ENCODE measurements at places on chromosomes 6 and 20.

GRCh38 chr6:33112148-33112547 is 36.4 kb downstream of the HLA-DPB1 start:
- DNase-seq, result no peak

DNA sequence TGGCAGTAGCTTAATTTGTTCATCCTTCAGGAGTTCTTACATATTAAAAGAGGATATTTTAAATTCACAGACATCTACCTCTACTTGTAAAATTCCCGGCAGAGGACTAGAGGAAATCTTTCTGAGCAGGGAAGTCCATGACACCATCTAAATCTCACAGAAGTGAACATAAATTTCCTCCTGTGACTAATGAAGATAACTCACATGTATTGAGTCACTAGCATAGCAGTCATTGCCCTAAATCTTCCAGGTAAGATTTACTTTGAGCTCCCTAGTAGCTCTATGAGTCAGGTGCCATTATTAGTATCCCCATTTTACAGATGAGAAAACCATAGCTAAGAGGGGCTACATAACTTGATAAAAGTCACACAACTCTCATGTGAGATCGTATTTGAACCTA is 1058.6 kb upstream of the FLRT3 start:
- DNase-seq, result no peak

DNA sequence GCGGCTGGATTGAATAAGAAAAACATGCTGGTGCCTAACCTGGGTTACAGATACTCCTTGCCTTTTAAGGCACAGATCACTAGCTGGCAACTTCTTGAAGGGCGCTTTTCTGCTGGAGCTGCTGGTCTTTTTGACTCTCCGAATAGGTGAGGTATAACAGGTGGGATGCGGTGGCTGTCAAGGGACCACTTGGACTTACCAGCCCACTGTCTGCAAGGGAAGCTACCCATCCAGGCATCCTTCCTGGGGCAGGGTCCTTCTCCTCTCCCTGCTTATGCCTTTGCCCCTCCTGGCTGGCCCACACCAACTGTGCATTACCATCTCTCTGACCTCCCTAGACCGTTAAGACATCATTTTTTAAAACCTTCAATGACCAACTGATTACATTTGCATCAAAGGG is 57.4 kb downstream of the NPEPL1 start:
- DNase-seq, result no peak

- no peak for DNase-seq
These were observed 26.4 kb downstream of the MRS2 start for GRCh38 chr6:24429146-24429545.

DNA sequence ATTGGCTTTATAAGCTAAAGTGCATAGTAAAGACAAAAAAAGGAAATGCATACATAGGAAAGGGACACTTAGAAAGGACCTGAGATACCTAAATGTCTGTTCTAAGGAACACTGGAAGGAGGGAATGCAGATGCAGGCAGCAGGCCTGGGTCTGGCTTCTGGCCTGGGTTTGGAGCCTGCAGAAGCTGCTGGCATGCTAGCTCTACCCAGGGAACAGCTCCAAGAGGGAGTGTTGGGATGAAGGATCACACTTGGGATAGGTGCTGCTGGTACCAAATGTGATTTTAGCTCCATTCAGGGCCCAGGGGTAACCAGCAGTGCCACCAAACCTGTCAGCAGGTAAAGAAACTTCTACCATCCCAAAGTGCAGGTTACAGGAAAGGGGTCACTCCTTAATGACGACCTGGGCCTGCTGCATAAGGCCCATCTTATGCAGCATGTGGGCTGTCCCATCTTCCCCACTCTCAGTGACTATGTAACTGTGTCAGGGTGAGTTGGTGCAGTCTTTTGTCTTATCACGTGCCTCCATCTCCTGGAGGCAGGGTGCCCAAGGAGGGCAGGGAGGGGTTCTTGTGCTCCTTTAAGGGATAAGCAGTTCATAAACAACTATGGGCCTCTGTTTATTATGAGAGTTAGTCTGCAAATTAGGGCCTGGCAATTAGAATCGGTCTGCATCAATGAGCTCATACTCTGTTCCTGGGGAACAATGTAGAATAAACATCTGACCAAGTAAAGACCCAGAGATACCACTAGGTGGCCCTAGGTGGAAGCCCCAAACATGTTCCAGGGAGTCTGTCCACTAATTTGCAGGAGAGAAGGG is 26.9 kb downstream of the DDX27 start:
- no peak for DNase-seq

- no peak for DNase-seq
These were observed 838 bp downstream of the STMN3 start for GRCh38 chr20:63652192-63652980.

- no peak for DNase-seq
These were observed 210.8 kb upstream of the EXOC2 start for GRCh38 chr6:903761-904160.

DNA sequence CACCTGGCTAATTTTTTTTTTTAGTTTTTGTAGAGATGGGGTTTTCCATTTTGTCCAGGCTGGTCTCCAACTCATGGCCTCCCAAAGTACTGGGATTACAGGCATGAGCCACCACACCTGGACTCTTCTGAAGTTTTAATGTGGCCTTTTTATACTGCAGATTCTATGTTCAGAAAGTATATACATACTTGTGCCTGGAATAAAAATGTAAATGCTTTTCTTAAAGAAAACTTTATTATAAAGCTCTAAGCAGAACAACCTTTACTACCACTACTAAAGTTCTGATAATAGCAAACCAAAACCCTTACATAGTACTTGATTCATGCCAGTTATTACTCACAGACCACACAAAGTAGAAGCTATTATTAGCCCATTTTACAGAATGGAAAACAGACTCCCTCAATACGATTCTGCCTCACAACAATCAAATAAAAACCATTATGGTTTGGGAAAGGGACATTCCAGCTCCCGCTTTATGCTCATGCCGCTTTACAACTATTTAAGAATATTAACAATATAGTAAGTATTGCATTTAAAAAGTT is 5.3 kb downstream of the PHIP start:
- DNase-seq, result no peak

DNA sequence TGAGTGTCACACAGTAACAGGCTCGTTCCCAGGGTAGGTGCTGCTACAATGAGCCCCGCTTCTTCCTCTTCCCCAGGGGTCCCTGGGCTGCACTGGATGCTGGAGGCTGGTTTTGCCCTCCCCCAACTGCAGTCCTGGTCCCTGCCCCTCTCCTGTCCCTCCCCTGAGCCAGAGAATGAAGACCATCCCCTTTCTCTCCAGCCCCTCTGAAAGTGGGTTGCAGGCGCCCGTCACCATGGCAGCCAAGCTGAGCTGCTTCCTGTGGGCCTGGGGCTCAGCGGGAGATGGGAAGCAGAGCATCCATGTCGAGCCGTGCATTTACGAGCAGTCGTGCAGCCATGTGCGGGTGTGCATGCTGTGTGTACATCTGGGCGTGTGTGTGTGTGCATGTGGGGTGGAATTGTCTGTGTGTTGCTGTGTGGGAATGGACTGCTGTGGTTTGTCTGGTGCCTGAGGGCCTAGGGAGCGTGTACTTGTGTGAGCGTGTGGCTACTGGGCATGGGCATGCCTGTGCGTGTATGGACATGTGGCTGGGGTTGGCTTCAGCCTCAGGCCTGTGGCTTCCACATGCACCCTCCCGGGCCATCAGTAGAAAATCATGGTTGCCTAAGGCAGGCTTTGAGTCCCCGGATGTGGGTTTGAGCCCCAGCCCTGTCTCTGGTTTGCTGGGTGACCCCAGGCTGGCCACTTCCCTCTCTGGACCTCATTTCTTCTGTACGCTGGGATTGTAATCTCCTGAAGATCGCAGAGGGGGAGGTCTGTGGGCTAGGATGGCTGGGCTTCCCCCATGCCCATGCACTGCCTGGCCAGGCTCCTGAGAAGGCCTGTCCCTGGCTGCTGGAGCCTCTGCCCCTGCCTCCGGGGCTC is 48.8 kb downstream of the SRC start:
- no peak for DNase-seq

DNA sequence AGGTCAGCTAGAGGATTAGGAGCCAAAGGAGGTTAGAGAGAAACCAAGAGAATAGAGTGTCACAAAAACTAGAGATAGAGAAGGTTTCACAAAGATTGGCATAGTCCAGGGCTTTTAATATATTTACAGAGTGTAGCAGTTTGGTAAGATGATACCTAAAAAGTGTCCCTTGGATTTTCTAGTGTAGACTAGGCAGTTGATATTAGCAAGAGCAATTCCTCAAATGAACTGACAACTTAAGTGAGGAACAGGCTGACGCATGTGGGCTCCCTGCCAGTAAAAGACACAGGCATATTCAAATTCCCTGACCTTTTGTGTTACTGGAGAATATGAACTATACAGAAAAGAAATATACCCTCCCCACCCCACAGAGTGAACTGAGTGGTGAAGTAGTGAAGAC is 40.1 kb downstream of the VTA1 start:
- DNase-seq, result no peak

- DNase-seq, result no peak
These were observed 16.2 kb downstream of the METTL24 start for GRCh38 chr6:110341663-110342596.
